Activated CD8-positive, alpha-beta T cell treated with anti-CD3 and anti-CD28 coated beads, Interleukin-2, amount 10 ng/mL, durations not matched to agents 7 days and 5 days (primary cell): ENCODE measurements at places on chromosomes 6 and 20. TPM values are rescaled to one million over a fixed set of nuclear protein-coding genes. Genes with fewer than 3 reads are reported as not detected.

The BHLHE23 gene
- total RNA-seq = not detected

The TGIF2 gene
- 32.9 TPM for total RNA-seq

The HDGFL1 gene
- total RNA-seq = not detected

The PGC gene
- not detected for total RNA-seq

The ISM1 gene
- 3.7 TPM for total RNA-seq

The CALHM6 gene
- 19.3 TPM for total RNA-seq

The PROCR gene
- 1.3 TPM for total RNA-seq

The GGTLC1 gene
- not detected for total RNA-seq

The MYB gene
- total RNA-seq = 7.5 TPM

The CLPSL1 gene
- total RNA-seq = not detected

The VWA7 gene
- 6.6 TPM for total RNA-seq

The MCCD1 gene
- total RNA-seq = not detected

The PLCB4 gene
- total RNA-seq = not detected

The MYCT1 gene
- not detected for total RNA-seq

The GJA10 gene
- not detected for total RNA-seq

The CFB gene
- total RNA-seq = 0.58 TPM

The SLA2 gene
- total RNA-seq = 137 TPM

The DST gene
- 0.79 TPM for total RNA-seq

The E2F3 gene
- 26.7 TPM for total RNA-seq

The LRRC1 gene
- 4.2 TPM for total RNA-seq

The HAO1 gene
- total RNA-seq = not detected

The KCNB1 gene
- total RNA-seq = not detected

The SYNGAP1 gene
- total RNA-seq = 42.0 TPM

The FERMT1 gene
- total RNA-seq = not detected

The CNKSR3 gene
- not detected for total RNA-seq

The ANGPT4 gene
- total RNA-seq = not detected

The PRSS16 gene
- total RNA-seq = 0.81 TPM
